Progenitor cell of endocrine pancreas (in vitro differentiated cells): ENCODE measurements at places on chromosomes 5 and 9.

GRCh38 chr9:100134731-100135130 is 35.7 kb downstream of the INVS start:
- DNase-seq, result no peak

GRCh38 chr9:135209852-135210251 is 122.4 kb downstream of the OLFM1 start:
- DNase-seq, result no peak

DNA sequence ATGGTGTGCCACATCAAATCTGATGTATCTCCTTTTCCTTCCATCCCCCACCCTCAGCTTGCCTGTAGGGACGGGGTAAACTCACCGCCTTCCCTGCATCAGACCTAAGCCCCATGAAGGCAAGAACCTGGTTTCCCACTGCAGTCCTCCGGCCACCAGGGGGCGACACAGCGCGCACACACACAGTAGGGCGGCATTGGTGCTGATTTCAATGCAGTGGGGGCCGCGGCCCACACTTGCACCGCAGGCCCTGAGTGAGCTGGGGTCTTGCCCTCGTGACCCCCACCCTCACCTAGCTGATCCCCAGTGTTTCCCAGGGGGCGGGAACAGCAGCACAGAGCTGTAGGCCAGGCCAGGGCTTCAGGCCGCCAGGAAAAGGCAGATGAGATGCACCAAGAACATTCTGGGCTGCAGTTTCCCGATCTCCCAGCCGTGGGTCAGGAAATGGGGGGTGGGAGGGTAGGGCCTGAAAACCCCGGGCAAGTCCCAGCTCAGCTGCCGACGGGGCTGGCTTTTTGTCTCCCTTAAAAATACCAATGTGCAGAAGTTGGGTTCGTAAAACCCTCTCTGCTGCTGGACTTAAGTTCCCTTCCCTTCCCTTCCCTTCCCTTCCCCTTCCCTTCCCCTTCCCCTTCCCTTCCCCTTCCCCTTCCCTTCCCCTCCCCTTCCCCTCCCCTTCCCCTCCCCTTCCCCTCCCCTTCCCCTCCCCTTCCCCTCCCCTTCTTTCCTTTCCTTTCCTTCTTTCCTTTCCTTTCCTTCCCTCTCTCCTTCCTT is 19.5 kb downstream of the FAM163B start:
- no peak for DNase-seq

GRCh38 chr5:92939428-92939827 is 641.6 kb downstream of the NR2F1-AS1 start:
- DNase-seq, result no peak

DNA sequence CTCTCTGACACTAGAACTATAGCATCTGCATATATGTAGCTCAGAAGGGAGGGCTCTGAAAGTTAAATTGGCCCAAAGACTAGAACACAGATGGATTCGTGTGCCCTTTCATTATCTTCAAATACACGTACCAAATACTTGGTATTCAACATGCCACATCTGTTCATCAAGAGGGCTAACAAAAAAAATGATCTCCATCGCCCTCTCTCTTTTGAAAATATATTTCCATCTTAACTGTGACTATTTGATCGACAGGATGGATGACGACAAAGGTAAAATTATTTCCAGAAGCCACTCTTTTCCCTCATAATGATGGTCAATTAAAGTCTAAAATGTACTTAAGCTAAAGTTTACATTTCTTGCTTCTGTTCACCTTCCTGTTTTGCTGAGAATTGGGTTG is 77.0 kb downstream of the SEMA6A start:
- DNase-seq, result no peak
